ENCODE measurements at places on chromosomes 5 and 9.

GRCh38 chr9:3746296-3747275 lies 220.8 kb upstream of the RFX3 start:
- DNase-seq: no peak

- DNase-seq: no peak
These were observed 69.0 kb downstream of the ADAMTS16 start for GRCh38 chr5:5209089-5209488.

- DNase-seq: no peak
These were observed 145.4 kb upstream of the SHB start for GRCh38 chr9:38214432-38214831.

- DNase-seq: no peak
These were observed 27.4 kb downstream of the TNFSF8 start for GRCh38 chr9:114902786-114903524.

- no peak for DNase-seq
These were observed 88.3 kb downstream of the NSUN2 start for GRCh38 chr5:6544561-6544935.

- DNase-seq: no peak
These were observed 54.7 kb downstream of the BARX1 start for GRCh38 chr9:93900436-93900819.

DNA sequence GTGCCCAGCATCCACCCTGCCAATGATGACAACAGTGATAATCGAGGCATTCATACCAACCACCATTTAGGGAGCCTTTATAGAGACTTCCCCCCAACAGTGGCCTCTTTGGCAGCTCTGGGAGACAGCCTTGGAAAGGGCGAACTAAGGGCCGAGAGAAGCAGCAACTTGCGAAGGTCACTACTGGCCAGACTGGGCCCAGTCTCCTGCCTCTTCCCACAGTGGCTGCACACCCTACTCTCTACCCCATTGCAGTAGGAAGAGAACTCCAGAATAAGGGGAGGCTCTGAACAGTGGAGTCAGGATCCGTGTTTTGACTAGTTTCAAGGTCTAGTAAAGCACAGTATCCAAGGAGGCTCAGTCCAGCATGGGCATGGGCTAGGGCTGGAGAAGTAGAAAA lies 5.3 kb downstream of the LHX6 start:
- DNase-seq: no peak

GRCh38 chr5:18072600-18072999 lies 438.3 kb downstream of the TAF11L14 start:
- DNase-seq: no peak

- DNase-seq: no peak
These were observed 220.7 kb downstream of the FANCC start for GRCh38 chr9:95096807-95097206.

- DNase-seq: no peak
These were observed at the start of gene FAXDC2 for GRCh38 chr5:154850255-154851062. TSS of gene FAXDC2 (minus strand) at chr5:154850603. CDS start at chr5:154838178, 12,425 bp downstream.

DNA sequence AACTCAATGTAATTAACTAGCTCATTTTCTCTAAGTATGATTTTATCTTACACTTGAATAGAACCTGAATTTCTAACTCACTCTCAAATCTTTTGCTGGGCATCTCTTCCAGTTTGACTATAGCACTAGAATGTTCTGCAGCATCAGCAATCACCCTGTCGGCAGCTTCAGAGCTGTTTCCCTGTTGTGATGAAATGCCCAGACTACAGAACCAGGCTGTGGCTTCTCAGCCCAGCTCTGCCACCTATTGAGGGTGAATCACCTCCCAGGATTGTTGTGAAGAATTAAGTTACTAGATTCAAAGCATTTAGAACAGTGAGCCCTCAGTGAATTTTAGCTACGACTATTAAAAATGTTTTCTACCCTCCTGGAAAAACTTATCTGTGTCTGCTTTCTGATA lies 90.4 kb upstream of the ANKRD55 start:
- no peak for DNase-seq

GRCh38 chr5:141743866-141744272 lies 61.8 kb upstream of the ARAP3 start:
- no peak for DNase-seq

DNA sequence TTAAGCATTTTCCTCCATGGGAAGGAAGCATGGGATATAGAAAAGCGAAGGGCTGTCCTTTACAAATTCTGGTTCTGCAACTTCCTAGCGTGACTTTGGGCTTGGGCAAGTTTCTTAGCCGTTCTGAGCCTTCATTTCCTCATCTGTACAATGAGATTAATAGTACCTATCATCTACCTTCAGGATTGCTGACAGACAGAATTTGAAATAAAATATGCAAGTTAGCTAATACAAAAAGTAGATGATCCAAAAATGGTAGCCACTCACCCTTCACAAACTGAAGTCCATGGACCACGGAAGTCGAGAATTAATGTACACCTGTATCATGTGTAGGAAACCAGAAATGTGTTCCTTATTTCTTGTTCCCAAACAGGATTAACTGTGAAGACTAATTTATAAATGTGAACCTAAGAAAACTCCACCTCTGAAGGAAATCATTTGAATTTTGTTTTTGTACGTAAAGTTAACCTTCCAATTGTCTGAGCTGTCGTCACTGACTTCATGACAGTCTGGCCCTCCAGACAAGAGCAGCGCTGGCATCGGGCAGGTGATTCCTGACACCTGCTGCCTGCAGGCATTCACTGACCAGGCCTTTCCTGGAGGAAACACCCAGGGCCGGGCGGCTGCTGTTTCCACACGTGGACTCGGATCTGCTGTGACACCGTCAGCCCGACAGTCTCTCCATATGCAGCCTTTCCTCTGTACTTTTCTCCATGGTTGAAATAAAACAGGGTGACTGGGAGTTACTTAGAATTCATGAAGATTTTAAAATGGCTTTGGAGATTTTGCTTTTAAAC lies 63.4 kb downstream of the PSMB7 start:
- DNase-seq: no peak
